ENCODE measurements at places on chromosomes 7 and 10.

GRCh38 chr7:17640730-17641377 lies 299.4 kb downstream of the SNX13 start:
- no peak for ATAC-seq

GRCh38 chr10:118153287-118153686 lies 106.5 kb upstream of the RAB11FIP2 start:
- peak; percentile 67 for ATAC-seq

- ATAC-seq = no peak
These were observed 1098.5 kb upstream of the LRRTM3 start for GRCh38 chr10:65827359-65827758.

GRCh38 chr10:71319800-71320392 lies 837 bp downstream of the SLC29A3 start:
- ATAC-seq = no peak

- ATAC-seq = peak; percentile 93
These were observed 79.1 kb upstream of the BTBD16 start for GRCh38 chr10:122191936-122192541.

- ATAC-seq = peak; percentile 82
These were observed 140.4 kb upstream of the NAMPT start for GRCh38 chr7:106425017-106425719.

All from motor neuron (in vitro differentiated cells).